ENCODE measurements at places on chromosomes 6 and 20.

DNA sequence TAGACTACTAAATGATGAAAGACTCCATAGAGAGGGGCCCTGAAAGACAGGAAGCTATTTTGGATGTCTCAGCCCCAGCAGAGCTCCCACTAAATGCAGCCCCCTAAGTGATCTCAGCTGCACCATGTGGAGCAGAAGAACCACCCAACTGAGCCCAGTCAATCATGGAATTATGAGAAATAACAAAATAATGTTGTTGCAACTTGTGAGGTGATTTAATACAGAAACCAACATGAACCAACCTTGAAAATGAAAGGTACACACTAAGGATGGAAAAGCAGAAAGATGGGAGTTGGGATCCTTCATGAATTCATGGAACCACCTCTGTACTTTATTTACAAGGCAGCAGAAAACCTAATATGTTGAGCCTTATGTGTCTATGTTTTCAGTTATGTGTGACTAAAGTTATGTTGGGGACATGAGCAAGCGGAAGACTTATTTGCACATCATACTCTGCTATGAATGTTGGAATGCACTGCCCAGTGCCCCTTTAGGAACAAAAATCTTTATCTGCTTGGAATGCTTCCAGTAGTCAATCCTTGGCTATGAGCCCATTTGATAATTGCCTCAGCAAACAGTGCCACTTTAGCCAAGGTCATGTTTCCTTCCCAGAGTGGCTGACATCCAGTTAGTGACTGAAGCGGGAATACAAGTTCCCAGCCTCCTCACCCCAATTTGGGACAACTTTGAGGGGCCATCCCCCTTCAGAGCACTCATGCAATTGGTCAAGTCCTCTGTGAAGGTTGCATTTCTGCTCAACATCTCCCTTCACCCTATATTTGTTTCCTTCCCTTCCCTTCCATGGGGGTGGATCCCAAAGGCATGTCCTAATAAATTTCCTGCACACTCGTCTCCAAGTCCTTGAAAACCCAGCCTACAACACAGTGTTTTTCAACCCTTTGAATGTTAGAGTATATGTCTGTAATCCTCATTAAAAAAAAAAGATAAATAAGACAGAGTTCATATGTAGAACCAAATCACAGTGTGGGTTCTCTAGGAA, 18.4 kb downstream of the TP53RK start:
- no peak for DNase-seq

DNA sequence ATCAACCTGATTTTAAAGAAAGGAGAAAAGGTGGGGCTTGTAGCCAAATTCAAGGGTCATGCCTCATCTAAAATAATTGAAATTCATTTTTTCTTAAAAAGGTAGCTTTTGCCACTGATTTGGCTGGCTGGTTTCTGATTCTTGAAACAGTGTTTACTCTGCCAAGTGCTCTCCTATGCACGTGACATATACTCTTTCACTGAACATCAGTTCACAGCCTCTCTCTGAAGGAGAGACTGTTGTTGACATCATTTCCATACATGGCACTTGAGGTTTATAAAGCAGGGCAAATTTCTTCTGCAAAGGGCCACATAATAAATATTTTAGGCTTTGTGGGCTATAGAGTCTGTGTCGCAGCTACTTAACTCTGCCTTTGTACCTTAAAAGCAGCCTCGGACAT, 40.4 kb upstream of the DOK5 start:
- no peak for DNase-seq

DNA sequence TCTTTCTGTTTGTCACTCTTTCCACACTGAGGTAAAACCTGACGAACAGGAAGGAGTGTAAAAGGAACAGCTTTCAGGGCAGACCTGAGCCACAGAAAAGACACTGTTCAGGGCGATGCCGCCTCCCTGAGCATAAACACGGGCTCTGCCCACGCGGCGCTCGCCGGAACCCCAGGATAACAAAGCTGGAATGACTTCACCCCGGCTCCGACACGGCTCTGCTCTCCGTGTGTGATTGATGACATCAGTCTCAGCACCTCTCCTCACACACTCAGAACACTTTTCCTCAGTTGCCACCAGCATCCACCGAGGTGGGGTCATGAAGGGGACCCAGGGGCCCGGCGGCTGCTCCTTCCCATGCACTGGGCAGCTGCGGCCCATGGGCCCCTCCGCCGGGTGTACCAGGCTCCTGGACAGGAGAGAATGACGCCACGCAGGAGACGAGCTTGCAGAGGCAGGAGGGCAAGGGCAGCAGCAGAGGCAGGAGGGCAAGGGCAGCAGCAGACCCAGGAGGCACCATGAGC, 43.6 kb downstream of the DLL1 start:
- DNase-seq: no peak

- DNase-seq: no peak
These were observed 90.1 kb upstream of the SLC22A16 start for GRCh38 chr6:110566346-110567125.

GRCh38 chr6:33248643-33248931, 23.1 kb downstream of the VPS52 start:
- peak; percentile 42 for DNase-seq

DNA sequence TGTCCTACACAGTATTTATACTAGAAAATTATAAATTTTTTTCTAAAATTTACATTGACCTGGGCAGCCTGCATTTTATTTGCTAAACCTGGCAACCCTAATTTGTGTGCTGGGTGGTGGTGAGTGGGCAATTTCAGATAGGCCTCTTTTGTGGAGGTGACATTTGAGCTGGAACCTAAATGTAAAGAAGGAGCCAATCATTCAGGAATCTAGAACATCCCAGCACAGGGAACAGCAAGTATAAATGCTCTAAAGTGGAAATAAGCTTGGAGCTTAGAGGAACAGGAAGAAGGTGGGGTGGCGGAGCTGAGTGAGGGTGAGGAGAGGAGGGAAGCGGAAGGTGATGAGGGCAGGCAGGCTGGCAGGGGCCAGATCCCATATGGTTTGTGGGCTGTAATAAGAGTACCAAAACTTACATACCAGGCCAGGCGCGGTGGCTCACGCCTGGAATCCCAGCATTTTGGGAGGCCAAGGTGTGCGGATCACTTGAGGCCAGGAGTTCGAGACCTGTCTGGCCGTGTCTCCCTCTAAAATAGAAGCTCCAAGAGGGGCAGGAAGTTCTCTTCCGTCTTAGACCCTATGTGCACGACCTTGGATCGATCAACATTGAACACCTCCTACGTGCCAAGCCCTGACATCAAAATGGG, 549 bp upstream of the CSE1L start:
- DNase-seq: peak; percentile 61

DNA sequence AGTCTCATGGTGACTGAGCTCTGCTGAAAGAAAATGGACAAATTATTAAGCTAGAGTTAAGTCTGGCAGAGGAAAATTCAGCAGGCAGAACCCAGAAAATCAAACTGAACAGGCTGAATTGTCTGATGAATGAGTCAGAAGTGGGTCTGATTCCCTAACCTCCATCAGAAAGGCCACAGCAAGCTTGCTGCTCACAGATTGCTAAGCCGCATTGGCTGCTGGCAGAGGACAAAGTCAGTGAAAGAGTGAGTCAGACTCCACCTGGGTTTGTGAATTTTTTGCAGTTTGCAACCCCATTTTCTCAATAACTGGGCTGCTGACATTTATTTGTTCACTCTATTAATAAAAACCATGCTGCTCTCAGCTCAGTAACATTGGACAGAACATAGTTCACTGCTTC, 191.3 kb downstream of the EPM2A start:
- DNase-seq: no peak

- no peak for DNase-seq
These were observed 454.9 kb upstream of the JARID2 start for GRCh38 chr6:14790976-14791375.

GRCh38 chr6:56940977-56941376, 13.9 kb upstream of the BEND6 start:
- DNase-seq: no peak

DNA sequence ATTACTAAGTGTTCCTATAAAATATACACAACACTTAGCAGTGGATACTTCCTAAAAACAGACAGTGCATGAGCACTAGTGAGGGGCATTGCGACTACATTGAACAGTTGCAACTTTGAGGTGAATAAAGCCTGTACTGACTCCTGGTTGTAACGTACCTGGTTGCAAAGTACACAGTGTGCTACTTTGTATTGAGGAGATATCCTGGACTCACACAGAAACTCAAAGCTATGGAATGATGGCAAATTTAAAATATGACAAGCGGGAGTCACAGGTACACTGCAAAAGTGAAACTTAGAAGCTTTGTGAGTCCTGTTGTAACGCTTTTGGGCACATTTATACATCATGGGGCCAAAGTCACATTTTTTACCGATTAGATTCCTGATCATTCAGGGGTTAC, 55.6 kb upstream of the HLA-A start:
- no peak for DNase-seq

DNA sequence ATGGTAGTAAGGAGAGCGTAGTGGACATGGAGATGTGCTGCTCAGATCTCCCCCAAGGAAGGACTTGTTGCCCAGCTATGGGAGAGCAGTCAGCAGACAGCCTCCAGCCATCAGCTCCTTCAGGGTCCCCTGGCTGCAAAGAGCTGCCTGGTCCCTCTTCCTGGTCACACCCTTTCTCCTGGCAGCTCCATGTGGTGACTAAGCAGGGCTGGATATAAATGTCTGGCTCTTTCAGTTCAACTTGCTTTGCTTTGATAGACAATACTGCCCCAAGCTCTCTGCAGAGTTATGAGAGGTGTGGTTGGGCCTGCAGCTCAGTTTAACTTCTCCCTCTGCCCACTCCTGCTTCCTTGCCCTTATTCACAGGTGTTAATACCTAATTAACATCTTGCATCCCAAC, 64.1 kb upstream of the DDR1 start:
- DNase-seq: no peak

- no peak for DNase-seq
These were observed 57.7 kb downstream of the ADNP start for GRCh38 chr20:50873585-50873984.

GRCh38 chr6:134619789-134620188, 301.9 kb upstream of the SGK1 start:
- peak; percentile 40 for DNase-seq

DNA sequence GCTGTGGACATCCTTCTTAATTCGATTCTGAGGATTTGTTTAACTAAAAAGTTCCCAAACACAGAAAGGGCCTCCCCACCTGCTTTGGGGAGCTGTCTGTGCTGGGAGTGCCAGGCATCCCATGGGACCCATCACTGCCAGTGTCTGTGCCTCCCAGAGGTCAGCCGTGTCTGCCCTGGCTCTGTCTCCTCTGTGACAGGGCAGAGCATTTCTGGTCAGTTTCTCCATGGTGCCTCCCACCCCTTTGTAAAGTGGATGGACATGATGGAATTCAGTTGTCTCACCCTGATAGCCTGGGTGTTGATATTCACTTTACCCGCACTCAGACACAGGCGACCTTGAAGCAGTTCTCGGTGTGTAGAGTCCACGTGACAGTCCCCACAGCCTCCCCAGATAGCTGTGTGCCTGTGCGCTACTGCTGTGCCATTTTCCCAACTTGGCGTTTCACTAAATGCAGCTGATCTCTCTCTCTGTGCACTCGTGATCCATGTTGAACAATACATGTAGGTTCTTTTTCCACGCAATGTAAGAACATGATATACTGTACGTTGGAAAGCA, 70.5 kb downstream of the CDS2 start:
- DNase-seq: no peak

GRCh38 chr20:13220904-13221297, at the start of gene ISM1:
Gene ISM1 (plus strand): TSS chr20:13221274. CDS start chr20:13221777, 503 bp downstream.
- DNase-seq: peak; percentile 21

DNA sequence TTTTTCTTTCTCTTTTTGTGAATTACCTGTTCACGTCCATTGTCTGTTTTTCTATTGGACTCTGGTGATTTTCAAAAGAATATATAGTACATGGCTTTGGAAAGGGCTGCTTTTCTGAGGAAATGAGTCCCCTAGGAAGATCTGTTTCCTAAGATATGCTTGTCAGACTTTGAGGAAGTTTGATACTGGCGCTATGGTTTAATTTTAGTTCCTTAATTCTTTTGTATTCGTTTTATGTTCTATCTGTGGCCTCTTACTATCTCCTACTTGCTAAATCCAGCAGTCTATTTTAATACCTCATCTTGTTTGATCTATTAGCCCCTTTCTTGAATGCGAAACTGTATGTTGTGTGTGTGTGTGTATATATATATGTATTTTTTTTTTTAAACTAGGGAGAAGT, 101.9 kb downstream of the LIN28B start:
- no peak for DNase-seq

GRCh38 chr6:55180258-55180657, 5.9 kb downstream of the HCRTR2 start:
- no peak for DNase-seq

DNA sequence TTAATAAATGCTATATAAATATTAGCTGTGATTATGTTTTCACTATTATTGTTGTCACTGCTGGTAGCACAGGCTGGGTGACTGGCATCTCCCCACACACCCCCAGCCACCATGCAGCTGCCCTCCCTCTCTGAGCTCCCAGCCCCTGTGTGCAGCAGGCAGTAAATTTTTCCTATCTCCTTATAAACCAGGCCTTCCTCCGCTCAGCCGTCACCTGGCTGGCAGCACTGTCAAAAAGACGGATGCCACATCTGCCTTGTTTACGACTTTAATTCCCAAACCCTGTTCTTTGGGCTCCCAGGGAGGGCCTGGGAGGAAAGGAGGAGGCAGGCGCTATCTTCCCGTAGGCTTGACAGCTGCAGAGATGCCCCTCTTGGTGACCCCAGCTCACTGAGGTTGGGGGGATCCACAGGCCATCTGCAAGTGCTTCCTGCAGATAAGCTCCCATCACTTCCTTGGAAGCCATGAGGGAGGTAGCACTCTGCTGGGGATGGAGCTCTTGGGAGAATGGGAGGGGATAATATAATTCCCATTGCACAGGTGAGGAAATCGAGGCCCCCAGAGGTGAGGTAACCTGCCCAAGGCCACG, 94.5 kb downstream of the GRM4 start:
- DNase-seq: no peak

GRCh38 chr6:90087106-90087833, 193.0 kb downstream of the GJA10 start:
- DNase-seq: no peak

- DNase-seq: peak; percentile 76
These were observed 9.9 kb upstream of the PSMF1 start for GRCh38 chr20:1108437-1108920.

DNA sequence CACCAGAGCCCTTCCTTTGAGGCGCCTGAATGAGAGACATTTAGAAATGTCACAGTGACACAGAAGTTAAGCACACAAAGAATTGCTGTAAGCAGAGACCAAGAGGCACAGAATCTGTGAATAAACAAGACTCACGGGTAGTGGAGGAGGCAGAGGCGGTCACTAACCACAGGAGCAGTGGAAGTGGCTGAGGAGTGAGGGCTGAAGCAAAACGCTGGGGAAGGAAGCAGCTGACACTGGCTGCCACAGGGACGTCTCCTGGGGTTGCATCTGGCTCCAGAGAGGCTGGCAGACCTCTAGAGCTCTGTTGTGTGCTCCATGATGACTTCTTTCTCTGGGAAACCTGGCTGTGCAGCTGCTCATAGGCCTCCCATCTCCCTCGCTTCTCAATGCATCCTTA, 65.0 kb upstream of the SLC2A12 start:
- peak; percentile 55 for DNase-seq

DNA sequence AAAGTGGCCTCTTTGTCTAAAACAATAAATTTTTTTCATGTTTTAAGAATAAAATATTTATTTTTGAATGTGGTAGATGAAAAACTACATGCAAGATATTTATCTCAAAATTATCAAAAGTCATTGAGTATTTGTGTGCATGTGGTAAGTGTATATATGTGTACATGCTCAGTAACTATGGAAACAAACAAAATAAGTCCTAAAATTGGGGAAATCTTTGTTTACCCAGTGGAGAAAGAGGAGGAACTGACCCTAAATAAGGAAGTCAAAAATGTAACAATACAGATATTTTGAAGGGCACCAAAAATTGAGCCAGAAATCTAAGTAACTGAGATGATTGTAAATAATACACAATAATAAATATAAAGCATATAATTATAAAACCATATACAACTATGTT, 639.2 kb downstream of the MAFB start:
- DNase-seq: peak; percentile 54

GRCh38 chr20:59178983-59179595, 15.5 kb downstream of the ZNF831 start:
- DNase-seq: no peak

Data from suppressor macrophage treated with lipopolysaccharide for 1 hour (primary cell).